Stimulated activated CD8-positive, alpha-beta memory T cell treated with anti-CD3 and anti-CD28 coated beads, Interleukin-4, amount 100 ng/mL, for 4 hours (primary cell): ENCODE measurements at places on chromosomes 5 and 9.

DNA sequence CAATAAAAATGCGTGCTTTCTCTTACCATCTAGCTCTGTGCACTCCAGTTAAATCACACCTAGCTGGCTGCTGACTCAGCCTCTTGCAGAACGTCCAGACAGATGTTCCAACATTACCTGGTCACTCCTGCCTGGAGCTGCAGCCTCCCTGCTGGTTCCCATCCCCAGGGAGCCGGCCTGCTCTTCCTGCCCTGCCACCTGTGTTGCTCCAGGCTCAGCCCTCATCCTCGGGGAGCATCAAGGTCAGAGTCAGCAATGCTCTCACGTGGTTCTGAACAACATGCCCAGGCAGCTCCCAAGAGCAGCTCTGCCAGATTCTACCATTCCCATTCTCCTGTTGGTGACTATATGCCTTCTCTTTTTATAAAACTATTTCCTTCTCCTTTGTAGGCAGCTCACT, 81.3 kb downstream of the GADD45G start:
- DNase-seq, result no peak

DNA sequence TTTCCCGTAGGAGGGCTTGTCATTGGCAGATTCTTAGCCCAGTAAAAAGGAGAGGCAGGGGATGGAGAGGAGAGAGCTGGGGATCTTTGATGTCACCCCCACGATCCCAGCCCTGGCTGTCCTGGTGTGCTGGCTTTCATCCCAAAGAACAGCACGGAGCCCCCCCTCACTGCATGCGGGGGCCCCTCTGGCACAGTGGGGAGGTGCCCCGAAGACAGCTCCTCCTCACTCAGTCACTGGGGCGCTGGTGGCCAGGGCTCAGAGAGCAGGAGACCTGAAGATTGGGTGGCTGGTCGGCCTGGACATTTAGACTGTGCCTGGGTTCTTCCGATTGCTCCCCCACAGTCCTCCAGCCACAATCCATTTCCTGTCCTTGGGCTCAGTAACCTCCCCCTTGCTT, 207.5 kb downstream of the MELK start:
- no peak for DNase-seq

DNA sequence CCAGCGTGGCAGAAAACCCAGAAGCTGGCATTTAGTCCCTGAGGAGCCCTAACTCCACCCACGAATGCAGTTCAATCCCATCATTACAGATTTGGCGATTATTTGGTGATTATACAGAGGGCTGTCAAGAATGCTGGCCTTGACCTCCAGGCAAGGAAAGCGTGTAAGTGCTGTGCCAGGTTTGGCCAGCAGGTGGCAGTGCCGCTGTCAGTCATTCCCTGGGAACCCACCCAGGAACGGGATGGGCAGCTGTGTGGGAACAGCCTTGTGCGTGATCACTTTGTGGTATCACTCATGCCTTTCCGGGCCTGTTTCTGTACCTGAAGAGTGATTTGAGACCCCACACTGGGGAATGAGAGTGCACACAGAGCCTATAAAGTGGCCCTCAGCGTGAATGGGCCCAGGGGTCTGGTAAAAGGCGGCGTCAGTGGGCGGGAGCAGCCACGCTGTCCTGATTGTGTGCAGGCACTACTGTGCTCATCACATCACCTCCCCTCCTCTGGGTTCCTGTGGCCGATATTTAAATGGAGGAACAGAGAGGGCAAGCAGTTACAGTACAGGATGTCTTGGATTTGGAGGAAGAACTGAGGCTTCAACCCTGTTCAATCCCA, 215.6 kb downstream of the ROR2 start:
- DNase-seq, result no peak

DNA sequence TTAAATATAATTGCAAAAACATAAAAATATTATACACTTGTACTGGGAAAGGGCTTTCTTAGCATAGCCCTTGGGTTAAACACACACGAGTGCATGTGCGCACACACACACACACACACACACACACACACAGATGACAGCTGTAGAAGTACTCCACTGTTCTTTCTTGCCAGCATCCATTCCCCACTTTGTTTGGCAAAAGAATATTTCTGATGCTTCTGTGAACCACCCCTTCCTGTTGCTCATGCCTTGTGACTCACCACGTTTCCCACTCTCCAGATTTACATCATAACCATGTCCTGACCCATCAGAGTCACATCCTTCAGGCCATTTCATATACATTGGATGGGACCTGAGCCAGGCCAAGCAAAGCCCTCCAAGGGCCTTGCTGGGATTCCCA, 280.1 kb downstream of the DNAH5 start:
- DNase-seq, result no peak

- peak; percentile 52 for DNase-seq
These were observed 15.0 kb upstream of the PTBP3 start for GRCh38 chr9:112348257-112349007.

DNA sequence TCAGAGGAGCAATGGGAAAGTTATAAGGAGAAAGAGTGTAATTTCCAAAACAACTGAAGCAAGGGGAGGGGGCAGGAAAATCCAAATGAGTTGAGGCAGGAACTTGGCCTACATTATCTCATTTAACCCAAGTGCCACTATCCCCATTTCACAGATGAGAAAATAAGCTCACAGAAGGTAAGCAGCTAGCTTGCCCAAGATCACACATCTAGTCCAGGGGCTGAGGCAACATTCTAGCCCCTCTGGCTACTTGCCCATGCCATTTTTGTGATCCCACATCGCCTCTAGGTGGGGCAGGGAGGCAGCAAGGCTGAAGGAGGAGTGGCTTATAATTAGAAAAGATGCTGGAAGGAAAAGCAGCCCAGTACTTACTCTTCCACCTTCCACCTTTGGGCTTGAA, 2.6 kb upstream of the PSIP1 start:
- DNase-seq, result no peak

- no peak for DNase-seq
These were observed at the start of gene SGCD for GRCh38 chr5:156326718-156327259. Gene SGCD, plus strand, starts transcription at chr5:156327164.

DNA sequence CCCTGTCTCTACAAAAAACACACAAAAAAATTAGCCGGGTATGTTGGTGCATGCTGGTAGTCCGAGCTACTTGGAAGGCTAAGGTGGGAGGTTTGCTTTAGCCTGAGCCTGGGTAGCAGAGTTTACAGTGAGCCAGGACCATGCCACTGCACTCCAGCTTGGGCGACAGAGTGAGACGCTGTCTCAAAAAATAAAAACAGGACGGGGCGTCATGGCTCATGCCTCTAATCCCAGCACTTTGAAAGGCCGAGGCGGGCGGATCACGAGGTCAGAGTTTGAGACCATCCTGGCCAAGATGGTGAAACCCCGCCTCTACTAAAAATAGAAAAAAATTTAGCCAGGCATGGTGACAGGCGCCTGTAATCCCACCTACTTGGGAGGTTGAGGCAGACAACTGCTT, 40.3 kb downstream of the UBE2D2 start:
- no peak for DNase-seq

GRCh38 chr5:155969537-155969936, 357.4 kb upstream of the SGCD start:
- no peak for DNase-seq

DNA sequence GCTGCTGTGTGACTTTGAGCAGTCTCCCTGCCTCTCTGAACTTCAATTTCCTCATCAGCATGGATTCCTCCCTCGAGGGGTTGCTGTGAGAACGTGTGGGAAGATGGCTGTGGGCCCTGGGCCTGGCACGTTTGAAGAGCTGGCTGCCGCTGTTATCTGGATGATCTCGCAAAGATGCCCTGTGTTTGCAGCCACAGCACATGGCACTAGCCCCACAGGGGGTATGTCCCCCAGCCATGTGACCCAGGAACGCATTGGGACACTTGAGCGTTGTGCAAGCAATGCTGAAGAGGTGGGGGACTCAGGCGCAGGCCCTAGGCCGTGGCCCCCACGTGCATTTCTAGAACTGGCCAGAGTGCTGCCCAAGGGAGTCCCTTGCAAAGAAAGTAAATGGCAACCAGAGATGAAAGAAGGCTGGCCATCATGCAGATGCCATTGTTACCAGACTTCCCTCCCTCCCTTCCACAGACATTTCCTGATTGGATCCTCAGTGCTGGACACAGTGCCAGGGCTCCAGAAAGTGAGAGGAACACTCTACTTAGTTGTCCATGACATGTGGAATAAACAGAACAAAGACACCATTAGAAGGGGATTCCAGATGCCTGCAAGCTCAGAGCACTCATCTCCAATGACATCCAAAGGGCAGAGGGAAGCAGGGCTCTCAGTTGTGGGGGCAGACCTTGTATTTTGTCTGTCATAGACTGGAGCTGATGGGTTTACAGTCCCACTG, 65.1 kb upstream of the NEURL1B start:
- no peak for DNase-seq

GRCh38 chr5:24365406-24365805, 279.4 kb downstream of the CDH10 start:
- no peak for DNase-seq

- no peak for DNase-seq
These were observed 148.5 kb downstream of the KIAA0825 start for GRCh38 chr5:94469894-94470329.

GRCh38 chr5:117417501-117417900, 842.9 kb upstream of the SEMA6A start:
- no peak for DNase-seq

DNA sequence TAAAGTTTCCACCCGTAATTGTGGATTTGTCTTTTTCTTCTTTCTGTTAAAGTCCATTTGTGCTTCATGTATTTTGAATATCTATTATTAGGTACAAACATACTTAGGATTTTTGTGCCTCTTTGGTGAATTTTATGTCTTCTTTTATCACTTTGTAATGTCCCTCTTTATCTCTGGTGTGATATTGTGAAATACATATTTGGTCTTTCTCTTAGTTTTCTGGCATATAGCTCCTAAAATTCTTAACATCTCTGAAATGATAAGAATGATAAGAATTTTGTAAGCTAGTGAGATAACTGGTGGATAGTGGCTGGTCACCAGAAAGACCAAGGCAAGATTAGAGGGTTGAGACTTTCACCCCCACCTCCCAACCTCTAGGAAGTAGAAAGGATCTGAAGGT, 111.1 kb downstream of the KCTD16 start:
- no peak for DNase-seq

DNA sequence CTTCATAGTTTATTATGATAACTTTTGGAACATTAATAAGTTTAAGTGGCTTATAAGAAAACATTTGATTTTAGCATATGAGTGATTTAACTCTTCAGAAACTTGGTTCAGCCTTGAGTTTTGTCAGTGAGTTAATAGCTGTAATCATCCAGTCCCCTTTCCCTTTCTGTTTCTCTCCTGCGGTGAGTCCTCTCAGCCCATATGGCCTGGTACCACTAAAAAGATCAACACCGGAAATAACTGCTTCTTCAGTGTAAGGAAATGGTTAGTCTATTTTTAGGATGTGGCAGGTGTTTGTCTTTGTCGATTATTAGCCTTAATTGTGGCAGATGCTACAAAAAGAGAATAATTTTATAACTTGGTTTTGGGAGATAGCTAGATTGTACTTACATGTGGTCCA, 120.2 kb upstream of the GRHPR start:
- no peak for DNase-seq

DNA sequence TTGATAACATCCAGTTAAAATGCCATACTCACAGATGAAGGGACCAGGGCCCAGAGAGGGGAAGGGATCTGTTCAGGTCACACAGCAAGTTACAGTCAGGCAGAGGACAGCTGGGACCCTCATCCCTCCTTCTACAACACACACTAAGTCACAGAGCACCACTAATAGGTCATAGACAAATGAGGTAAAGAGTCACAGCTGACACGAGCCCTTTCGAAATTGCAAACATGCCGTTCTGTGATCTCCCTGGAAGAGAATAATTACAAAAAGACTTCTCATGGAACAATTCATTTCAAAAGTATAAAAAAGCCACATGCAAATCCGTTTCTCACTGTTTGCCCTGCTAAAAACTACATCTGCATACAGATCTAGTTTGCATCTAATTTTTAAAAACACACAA, 15.5 kb downstream of the IGFBPL1 start:
- no peak for DNase-seq

DNA sequence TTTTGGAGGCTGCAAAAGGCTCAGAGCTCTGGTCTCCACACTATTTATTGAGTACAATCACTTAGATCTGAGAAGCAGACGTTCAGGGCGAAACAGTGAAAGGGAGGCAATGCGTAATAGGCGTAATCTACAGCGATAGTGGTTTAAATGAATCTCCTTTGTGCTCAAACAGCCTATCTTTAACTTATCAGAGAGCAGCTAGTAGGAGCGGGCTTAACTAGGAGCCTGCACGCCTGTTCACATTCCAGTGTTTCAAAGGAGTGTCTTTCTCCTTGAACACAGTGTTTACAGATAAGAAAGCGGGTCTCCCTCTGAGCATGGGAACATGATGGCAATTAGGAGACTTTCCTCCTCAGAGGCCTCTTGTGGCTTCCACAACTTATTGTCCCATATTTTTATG, 49.4 kb downstream of the AP3B1 start:
- DNase-seq, result no peak

DNA sequence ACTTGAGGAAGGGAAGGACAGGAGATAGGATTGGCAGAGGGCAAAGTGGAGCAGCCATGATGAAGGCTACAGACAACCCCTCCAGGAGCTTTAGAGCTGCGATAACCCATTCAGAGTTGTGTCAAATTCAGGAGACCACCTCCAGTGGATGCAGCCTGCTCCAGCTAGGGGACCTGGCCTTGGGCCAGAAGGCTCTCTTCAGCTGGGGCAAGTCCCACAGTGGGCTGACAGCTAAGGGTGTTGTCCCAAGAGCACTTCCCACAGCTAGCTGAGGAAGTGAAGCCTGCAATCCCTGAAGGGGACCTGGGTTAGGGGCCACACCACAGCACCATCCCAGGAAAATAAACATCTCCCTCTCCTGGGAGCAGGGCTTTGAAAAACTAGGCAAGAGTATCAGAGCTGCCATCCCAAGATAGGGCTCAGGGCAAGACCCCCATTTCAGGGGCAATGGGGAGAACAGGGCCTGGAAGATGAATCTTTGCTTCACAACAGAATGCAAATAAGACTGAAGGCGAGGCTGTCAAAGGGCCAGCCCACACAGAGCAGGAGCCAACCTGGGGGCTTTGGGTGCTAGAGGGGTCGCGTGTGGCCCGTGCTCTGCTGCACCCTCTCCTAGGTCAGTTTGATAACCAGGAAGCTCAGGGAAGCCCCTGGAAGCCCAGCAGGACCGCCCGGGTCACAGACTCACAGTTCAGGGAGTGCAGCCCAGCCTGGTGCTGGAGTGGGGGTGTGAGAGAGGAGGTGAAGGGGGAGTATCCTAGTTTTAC, 19.3 kb upstream of the DAPK1 start:
- no peak for DNase-seq

GRCh38 chr5:95858023-95858461, 35.5 kb upstream of the GLRX start:
- no peak for DNase-seq

DNA sequence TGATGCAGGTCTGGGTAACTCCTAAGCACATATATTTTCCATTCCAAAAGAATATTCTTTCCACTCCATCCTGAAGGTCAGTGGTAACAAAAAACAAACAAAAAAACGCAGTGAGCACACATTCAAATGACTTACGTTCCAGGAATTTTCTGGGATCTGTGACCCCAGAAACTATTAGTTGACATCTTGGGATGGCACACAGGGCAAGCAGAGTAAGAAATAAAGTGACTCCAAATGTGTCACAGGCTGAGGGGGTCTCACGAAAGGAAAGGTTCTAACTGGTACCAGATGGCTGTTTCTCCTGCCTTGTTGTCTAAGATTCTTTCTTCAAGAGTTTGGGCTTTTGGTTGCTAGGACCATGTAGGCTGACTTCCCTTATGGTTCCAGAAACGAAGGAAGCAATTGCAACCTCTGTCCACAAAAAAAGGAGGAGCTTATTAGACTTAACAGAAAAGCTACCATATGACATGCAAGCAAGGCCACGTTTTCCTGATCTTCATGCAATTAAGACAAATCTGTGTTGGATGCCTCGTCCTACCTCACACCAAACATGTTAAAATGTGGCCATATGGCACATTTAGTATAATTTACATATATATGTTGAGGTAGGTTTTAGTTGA, 32.7 kb downstream of the PTGS1 start:
- no peak for DNase-seq
